ENCODE measurements at places on chromosomes 3 and 15. TPM values are rescaled to one million over a fixed set of nuclear protein-coding genes. Genes with fewer than 3 reads are reported as not detected.

GRCh38 chr3:35965908-35966307 is 326.6 kb downstream of the ARPP21 start:
- DNase-seq: no peak

GRCh38 chr15:40010686-40011085 is 28.3 kb downstream of the SRP14 start:
- DNase-seq: no peak

- DNase-seq: no peak
These were observed 87.6 kb downstream of the RYK start for GRCh38 chr3:134163096-134163495.

DNA sequence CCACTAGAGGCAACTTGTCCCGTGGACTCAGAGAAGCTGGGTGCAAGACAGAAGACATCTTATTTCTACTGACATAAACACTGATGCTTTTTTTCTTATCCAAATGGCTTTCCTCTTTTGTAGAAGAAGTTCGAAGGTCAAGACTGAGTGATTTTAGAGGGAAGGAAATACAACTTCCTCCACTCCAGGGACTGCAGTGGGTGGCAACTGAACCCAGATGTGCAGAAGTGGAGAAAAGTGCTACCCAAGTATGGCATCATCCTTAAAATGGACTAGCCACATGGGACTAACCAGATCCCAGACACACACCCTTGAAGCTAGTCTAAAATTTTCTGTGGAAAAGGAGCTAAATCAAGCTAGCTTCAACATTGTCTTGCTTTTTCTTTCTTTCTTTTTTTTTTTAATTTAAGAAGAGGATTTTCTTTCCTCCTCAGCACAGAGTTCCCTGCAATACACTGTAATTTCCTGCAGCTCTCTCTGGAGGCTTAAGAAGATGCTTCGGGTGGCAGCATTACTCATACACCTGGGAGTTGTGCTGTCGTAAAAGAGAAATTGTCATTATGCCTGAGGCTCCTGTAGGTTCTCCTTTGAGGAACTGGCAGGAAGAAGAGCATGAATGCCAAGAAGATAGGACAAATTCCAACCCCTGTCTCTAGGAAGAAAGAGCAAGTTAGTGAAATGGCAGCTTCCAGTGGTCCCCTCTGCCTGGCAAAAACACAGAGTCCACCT is 3.8 kb upstream of the FRMD4B start:
- DNase-seq: no peak

NLGN1 gene
- not detected for total RNA-seq

Data from activated CD4-positive, alpha-beta memory T cell treated with anti-CD3 and anti-CD28 coated beads for 36 hours (primary cell).